ENCODE measurements at places on chromosomes 16 and 17.

GRCh38 chr16:9372934-9373890 is 281.8 kb downstream of the HAPSTR1 start:
- DNase-seq, result no peak

- no peak for DNase-seq
Observed at GRCh38 chr16:31083981-31084380, 4.8 kb downstream of the PRSS53 start.

- no peak for DNase-seq
Observed at GRCh38 chr17:1620486-1620885, 8.1 kb downstream of the SLC43A2 start.

- no peak for DNase-seq
Observed at GRCh38 chr17:28472871-28473497, 460 bp upstream of the SLC13A2 start.
